Activated T-cell treated with anti-CD3 and anti-CD28 coated beads, Interleukin-2, amount 50 U/mL, for 4 hours (primary cell): ENCODE measurements at places on chromosomes 2 and 18. TPM values are rescaled to one million over a fixed set of nuclear protein-coding genes. Genes with fewer than 3 reads are reported as not detected.

Gene HOXD13
- not detected for total RNA-seq

Gene IHH
- total RNA-seq, result not detected

Gene IAH1
- 40.6 TPM for total RNA-seq

Gene CNTNAP5
- total RNA-seq, result not detected

Gene LOXHD1
- not detected for total RNA-seq

Gene STK11IP
- total RNA-seq, result 36.0 TPM

Gene CUL3
- total RNA-seq, result 85.2 TPM

Gene CD207
- not detected for total RNA-seq

Gene EHBP1
- total RNA-seq, result 19.8 TPM

Gene VIT
- total RNA-seq, result not detected

Gene AOX1
- 0.71 TPM for total RNA-seq

Gene TNFAIP6
- total RNA-seq, result not detected

Gene RMDN2
- 4.3 TPM for total RNA-seq

Gene NEU4
- not detected for total RNA-seq

Gene PROKR1
- total RNA-seq, result 0.08 TPM

Gene IL1F10
- total RNA-seq, result not detected

Gene AQP12B
- total RNA-seq, result not detected

Gene NPPC
- 0.79 TPM for total RNA-seq

Gene KLF7
- total RNA-seq, result 14.3 TPM

Gene AFF3
- total RNA-seq, result 2.1 TPM

Gene CD8B2
- 0.11 TPM for total RNA-seq

Gene TWIST2
- not detected for total RNA-seq

Gene TUBB8B
- not detected for total RNA-seq

Gene KCTD1
- 2.6 TPM for total RNA-seq

Gene ITSN2
- total RNA-seq, result 52.9 TPM

Gene TUBA3E
- total RNA-seq, result not detected

Gene ARHGEF33
- 0.05 TPM for total RNA-seq

Gene CCDC150
- 4.2 TPM for total RNA-seq

Gene SERPINB5
- total RNA-seq, result not detected

Gene RFTN2
- not detected for total RNA-seq

Gene RFX8
- not detected for total RNA-seq

Gene RIT2
- not detected for total RNA-seq

Gene DNAJC5G
- total RNA-seq, result not detected

Gene DLX1
- total RNA-seq, result not detected

Gene UGT1A9
- not detected for total RNA-seq

Gene CRYGC
- not detected for total RNA-seq

Gene DSEL
- 0.18 TPM for total RNA-seq

Gene FMNL2
- total RNA-seq, result 0.63 TPM

Gene TRABD2A
- 29.4 TPM for total RNA-seq

Gene ATP9B
- total RNA-seq, result 21.6 TPM

Gene DUSP28
- 5.7 TPM for total RNA-seq

Gene BMP10
- not detected for total RNA-seq

Gene TGIF1
- 19.8 TPM for total RNA-seq

Gene SCYGR4
- not detected for total RNA-seq

Gene CCDC85A
- total RNA-seq, result not detected

Gene CRYGD
- total RNA-seq, result not detected

Gene SERPINB4
- total RNA-seq, result not detected
